ENCODE measurements at places on chromosomes 6 and 20.

- DNase-seq = no peak
Measured at GRCh38 chr6:22247916-22248482, 48.8 kb downstream of the PRL start.

DNA sequence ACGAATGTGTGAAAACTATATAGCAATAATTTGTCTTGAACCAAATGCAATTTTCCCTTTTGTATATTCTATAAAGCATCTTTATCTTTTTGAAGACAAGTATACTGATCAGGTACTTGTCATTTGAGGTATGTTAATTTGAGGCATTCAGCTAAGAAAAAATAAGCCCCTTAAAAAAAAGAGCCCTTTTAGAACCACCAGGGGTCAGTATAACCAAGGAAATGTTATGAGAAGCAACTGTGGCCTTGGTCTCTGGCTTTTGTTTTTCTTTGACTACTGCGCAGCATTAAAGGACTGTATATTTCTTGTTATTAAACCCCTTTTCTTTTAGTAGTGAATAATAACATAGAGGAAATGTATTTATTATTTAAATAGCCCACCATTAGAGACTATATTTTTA lies 43.1 kb downstream of the CD109 start:
- DNase-seq = no peak

- no peak for DNase-seq
Measured at GRCh38 chr6:81608776-81609175, 143.7 kb downstream of the TENT5A start.

DNA sequence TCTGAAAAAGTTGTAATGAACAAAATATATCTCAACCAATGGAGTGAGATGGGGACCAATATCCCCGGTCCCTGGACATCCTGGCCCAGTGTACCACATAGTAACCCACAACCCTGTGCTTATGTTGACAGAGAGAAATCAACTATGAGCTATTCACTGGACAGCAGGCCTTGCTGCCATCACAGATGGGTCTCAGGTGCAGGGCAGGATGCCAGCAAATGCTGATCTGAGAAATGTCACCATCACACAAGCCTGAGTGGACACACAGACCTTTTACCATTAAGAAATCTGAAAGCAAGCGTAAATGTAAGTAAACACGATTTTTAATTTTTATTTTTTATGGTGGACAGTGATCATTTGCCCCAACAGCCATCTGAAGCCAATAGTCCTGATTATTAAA lies 9.1 kb downstream of the RPP40 start:
- no peak for DNase-seq

DNA sequence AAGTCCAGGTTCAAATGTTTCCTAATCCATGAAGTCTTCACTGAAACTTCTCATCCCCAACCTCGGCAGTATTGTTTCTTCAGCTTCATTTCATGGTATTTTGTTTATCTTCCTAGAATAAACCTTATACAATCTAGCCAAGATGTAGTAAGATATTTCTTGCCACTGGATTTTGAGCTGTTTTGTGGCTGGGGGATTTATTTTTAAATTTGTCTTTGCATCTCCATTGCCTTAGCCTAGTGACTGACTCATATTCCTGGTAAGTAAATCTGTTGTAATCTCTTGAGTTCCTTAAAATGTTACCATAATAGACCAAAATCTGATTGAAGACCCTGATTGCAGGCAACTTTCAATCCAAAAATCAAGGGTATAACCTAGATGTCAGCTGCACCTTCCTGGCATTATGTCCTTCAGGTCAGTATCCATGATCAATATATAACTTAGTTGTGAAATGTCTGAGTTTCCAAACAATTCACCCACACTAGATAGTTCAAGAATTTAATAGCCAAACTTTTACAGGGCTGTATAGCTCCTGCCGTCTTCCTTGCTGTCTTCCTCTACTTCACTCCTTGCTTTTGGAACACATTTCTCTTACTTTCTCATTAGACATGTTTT lies 4.7 kb upstream of the TRMT11 start:
- DNase-seq = no peak

- no peak for DNase-seq
Measured at GRCh38 chr20:11585752-11586352, 331.8 kb upstream of the BTBD3 start.

GRCh38 chr20:50668798-50669197 lies 22.5 kb downstream of the RIPOR3 start:
- DNase-seq = no peak

DNA sequence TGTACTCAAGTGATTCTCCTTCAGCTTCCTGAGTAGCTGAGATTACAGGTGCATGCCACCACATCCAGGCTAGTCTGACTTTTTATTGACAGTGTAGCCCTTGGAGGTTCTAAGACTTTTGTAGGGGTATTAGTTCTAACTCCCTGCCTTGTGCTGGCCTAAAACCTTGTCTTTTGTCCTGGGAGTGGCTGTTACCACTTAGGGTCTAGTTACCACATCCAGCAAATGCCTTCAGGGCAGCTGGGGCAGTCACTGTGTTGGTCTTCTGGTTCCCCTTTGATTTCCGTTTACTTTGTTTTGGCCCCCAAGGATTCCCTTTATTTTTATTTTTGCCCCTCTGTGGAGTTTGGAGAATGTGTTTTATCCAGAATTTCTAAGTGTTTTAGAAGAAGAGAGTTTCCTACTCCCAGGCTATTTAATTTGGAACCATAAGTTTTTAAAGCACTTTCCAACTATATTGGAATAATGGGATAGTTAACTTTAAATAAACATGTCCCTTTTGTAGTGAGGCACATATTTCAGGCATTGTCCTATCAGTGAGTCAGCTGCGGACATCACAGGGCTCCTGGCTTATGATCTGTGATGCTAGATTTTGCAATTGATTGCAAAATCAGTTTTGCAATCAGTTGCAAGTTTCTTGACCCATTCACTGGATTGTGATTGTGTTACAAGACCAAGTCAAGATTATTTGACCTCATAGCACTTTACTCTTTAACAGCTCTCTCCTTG lies 25.0 kb downstream of the IL22RA2 start:
- DNase-seq = no peak

DNA sequence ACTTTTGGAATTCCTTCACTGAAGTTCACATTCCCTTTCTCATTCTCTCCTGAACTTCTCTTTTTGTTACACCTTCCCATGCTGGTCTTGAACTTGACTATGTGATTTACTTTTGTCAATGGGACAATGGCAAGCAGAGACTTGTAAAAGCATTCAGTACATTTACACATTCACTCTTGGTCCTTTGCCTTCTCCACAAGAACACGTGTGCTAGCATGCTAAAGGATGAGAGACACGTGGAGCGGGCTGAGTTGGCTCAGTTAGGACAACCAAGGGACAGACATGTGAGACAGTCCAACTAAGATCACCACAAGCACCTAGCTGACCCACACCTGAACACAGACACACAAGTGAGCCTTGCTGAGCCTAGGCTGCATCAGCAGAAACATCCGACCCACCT lies 91.3 kb upstream of the PAK5 start:
- no peak for DNase-seq

- no peak for DNase-seq
Measured at GRCh38 chr20:21074605-21075336, 31.4 kb downstream of the LINC00237 start.

DNA sequence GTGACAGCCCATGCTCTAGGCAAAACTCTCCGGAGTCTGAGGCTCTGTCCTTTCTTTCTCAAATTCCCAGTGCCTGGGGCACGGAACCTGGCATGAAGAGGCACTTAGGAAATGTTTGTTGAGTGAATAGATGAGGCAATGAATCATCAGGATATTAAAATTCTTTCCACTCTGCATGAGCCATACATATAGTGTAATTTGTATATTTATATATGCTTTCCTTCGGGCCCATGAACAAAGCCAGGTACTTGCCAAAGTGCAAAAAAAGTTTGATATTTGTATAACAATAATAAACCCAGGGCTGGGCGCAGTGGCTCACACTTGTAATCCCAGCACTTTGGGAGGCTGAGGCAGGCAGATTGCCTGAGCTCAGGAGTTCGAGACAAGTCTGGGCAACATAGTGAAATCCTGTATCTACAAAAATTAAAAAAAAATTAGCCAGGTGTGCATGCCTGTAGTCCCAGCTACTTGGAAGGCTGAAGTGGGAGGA lies 212.3 kb upstream of the ZNF217 start:
- no peak for DNase-seq

All from mesothelial cell of epicardium (in vitro differentiated cells).